ENCODE measurements at places on chromosomes 6 and 20.

DNA sequence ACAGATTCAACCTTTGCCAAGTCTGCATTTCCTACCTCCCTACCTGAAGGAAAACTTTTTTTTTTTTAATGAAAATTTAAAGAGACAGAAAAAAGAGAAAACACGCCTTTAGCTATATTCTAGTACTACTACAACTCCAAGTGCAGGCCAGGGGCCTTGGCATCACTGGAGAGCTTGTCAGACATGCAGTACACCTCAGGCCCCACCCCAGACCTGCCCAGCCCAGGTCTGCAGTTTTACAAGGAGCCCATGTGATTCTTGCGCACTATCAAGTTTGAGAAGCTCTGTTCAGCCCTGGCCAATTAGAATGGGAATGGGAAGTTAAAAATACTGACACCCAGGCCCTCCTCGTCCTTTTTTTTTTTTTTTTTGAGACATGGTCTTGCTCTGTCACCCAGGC, 85.0 kb downstream of the NFATC2 start:
- no peak for DNase-seq

DNA sequence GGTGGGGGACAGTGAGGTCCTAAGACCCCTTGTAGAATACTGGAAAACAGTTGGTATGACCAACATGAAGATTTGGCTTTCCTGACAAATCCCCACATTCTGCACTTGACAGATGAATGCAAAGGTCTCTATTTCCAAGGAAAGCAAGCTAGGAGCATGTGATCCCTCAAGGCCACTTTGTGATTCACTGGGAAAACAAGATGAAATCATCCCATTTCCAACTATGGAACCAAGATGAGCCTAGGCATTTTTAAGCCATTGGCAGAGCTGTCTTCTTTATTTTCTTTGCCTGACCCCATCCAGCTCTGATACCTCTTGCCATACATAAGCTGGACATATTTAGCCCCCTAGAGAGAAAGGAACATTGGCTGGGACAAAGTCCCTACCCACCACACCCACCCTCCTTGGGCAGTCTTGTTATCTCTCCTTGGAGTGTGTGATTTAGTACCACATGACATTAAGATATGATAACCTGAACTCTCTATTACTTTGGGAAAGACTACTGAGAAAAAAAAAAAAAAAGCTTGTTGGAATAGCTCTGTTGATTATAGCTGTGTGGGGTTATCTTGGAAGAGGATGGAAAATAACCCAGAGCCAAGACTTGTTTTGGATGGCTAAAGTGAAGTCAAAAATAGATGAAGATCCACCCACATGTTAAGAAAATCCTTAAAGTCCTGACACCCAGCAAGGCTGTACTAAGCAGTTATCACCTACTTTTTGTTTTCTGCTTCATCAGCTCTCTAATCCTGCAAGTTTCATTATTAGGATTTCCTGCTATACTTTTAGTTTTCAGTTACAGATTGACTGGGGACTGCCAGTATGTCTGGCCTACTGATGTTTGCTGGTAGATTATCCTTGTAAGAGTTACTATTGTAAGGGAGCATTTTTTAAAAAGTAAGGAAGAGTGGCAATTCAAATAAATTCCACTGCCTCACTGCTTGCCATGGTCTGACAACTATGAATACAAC, 90.1 kb upstream of the PREP start:
- DNase-seq, result no peak

DNA sequence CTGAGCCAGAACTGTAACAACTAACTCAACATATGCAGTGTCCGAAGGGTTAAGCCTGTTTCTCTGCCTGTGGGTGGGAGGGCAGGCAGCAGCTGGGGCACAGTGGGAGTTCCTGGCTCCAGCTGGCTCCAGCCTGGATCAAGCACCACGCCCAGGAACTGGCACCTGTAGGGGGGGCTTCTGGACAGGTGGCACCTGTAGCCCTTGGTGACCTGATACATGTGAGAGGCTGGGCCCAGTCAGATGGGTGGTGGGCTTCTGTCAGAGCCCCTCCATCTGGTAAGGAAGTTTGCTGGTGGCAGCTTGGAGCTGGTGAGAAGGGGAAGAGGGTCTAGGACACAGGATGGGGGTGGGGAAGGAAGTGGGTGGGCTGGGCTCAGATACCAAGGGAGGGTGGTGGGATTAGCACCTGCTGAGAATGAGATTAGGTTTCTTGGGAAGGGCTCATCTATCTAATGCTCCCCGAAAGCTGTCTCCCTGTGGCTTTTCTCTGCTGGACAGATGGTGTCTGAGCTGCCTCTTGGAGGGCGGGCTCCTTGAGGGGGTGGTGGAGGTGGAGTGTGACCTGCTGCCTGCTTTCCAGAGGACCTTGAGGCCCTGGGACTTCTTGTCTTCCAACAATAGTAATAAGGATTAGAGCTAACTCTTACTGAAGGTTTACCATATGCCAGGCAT, 28.5 kb downstream of the BCL2L1 start:
- DNase-seq, result no peak

GRCh38 chr6:158356586-158357546, 44.6 kb downstream of the TULP4 start:
- no peak for DNase-seq

GRCh38 chr6:48134246-48134645, 23.2 kb upstream of the PTCHD4 start:
- DNase-seq, result no peak

Data from HCT116 (cell line).